ENCODE measurements at places on chromosomes 13 and 19. TPM values are rescaled to one million over a fixed set of nuclear protein-coding genes. Genes with fewer than 3 reads are reported as not detected.

The ZNF578 gene
- total RNA-seq = not detected

The UNC13A gene
- total RNA-seq = 0.76 TPM

The YJEFN3 gene
- 35.8 TPM for total RNA-seq

The ATP4B gene
- total RNA-seq = not detected

The PDX1 gene
- total RNA-seq = not detected

The NTN5 gene
- 0.20 TPM for total RNA-seq

The GPC6 gene
- total RNA-seq = not detected

The ZIC5 gene
- total RNA-seq = not detected

The RASGRP4 gene
- not detected for total RNA-seq

The ZNF527 gene
- total RNA-seq = 9.6 TPM

The SYDE1 gene
- not detected for total RNA-seq

The MAU2 gene
- 81.7 TPM for total RNA-seq

The EPS8L1 gene
- 10.6 TPM for total RNA-seq

The DCT gene
- total RNA-seq = not detected

The ZNF91 gene
- total RNA-seq = 64.3 TPM

The MAMSTR gene
- 1.8 TPM for total RNA-seq

The OSCAR gene
- not detected for total RNA-seq

The CYP4F2 gene
- not detected for total RNA-seq

The KLK15 gene
- not detected for total RNA-seq

The OVOL3 gene
- not detected for total RNA-seq

The TUBB4A gene
- total RNA-seq = 12.6 TPM

The NOVA2 gene
- total RNA-seq = 0.19 TPM

The CATSPERD gene
- 0.26 TPM for total RNA-seq

The ATCAY gene
- not detected for total RNA-seq

The TMEM190 gene
- not detected for total RNA-seq

The N4BP2L1 gene
- 7.9 TPM for total RNA-seq

The KLK7 gene
- not detected for total RNA-seq

The LGALS13 gene
- not detected for total RNA-seq

The SULT2A1 gene
- total RNA-seq = not detected

The PBX4 gene
- total RNA-seq = 4.6 TPM

The TMEM150B gene
- total RNA-seq = not detected

The RAD23A gene
- 171 TPM for total RNA-seq

The MBD3L3 gene
- total RNA-seq = not detected

The ZSCAN4 gene
- not detected for total RNA-seq

The OR4F17 gene
- total RNA-seq = not detected

The TMEM145 gene
- 1.8 TPM for total RNA-seq

The CFD gene
- total RNA-seq = not detected

The CBY2 gene
- total RNA-seq = not detected

The TTC9B gene
- total RNA-seq = not detected

The TEX26 gene
- total RNA-seq = not detected

The KLF1 gene
- total RNA-seq = not detected

The ZNF221 gene
- total RNA-seq = not detected

The ATXN8OS gene
- not detected for total RNA-seq
